ENCODE measurements at places on chromosomes 7 and 10.
A peak's percentile ranks its signal among the peaks of the same experiment; 100 is the strongest.

- no peak for DNase-seq
Observed at GRCh38 chr10:62380016-62380415, 5.8 kb downstream of the ZNF365 start.

- DNase-seq, result peak; percentile 79
Observed at GRCh38 chr7:26101361-26102151, 50.4 kb upstream of the NFE2L3 start.

DNA sequence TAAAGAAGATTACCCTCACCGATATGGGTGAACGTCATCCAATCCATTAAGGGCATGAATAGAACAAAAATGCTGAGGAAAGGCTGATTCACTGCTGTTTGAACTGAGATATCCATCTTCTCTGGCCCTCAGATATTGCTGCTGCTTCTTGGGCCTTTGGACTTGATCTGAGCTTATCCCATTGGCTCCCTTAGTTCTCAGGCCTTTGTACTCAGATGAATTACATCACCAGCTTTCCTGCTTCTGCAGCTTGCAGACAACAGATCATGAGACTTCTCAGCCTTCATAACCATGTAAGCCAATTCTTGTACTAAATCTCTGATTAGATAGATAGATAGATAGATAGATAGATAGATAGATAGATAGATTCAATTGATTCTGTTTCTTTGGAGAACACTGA, 40.2 kb downstream of the CYCS start:
- DNase-seq, result no peak

- DNase-seq, result peak; percentile 33
Observed at GRCh38 chr7:144738708-144739314, 97.0 kb downstream of the TPK1 start.

GRCh38 chr7:82018226-82018625, 248.4 kb upstream of the HGF start:
- DNase-seq, result no peak

DNA sequence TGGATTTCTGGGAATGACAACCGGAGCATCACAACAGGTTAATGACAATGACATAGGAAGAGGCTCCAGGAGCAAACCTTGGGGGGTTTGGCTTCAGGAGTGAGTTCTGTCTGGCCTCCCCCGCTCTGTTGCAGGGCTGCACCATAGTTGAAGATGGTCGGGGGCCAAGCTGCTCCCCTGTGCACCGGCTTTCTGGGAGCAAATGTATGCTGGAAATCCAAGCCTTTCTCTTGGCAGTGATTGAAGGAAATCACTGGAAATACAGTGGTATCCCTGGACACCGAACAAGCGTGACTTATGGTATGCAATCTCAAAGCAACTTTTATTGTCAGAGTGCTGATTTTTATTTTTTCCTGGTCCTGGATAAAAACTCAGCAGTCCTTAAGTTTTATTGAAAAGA, 251.9 kb upstream of the ZNF32 start:
- no peak for DNase-seq

DNA sequence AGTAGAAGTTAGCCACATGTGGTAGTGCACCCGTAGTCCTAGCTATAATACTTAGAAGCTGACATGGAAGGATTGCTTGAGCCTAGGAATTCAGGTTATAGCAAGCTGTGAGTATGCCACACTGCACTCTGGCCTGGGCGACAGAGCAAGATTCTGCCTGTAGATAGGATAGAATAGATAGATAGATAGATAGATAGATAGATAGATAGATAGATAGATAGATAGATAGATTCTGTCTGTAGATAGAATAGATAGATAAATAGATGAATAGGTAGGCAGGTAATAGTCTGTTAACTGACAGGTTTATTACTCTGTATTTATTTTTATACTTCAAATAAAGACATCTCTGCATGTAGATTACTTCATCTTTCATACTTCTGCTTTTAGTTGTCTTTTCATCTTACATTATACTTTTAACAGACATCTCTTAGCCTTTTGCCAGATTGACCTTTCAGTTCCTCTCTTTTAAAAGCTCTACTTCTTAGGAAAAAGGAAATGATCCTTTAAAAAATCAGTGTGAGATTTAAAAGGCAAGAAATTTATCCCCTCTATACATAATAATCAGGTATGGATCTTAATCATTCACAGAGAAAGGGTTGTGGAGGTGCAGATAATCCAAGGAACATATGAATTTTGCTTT, 31.8 kb downstream of the CCAR1 start:
- DNase-seq, result peak; percentile 91

DNA sequence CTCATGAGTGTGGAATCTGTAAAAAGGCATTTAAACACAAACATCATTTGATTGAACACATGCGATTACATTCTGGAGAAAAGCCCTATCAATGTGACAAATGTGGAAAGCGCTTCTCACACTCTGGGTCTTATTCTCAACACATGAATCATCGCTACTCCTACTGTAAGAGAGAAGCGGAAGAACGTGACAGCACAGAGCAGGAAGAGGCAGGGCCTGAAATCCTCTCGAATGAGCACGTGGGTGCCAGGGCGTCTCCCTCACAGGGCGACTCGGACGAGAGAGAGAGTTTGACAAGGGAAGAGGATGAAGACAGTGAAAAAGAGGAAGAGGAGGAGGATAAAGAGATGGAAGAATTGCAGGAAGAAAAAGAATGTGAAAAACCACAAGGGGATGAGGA, 207.7 kb downstream of the ZEB1 start:
- DNase-seq, result peak; percentile 90

GRCh38 chr10:29317027-29317420, 28.2 kb downstream of the LYZL1 start:
- DNase-seq, result peak; percentile 70

GRCh38 chr10:103104721-103105120, 88.4 kb downstream of the NT5C2 start:
- no peak for DNase-seq

DNA sequence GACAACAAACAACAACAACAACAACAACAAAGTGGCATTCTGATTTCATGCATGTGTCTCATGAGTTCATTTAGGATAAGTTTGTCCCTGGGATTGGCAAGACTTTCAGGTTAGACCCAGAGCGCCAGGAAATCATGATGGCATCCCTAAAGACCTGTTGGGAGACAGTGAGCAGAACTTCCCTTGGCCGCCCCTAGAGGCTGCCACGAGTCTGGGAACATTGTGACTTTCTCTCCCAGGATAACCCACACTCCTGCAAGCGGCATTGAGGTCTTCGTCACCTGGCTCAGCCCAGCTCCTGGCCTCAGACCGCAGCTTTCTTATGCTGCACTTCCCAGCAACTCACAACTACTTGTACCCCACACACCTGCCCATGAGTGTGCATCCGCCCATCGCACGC, 80.5 kb upstream of the RNF32 start:
- no peak for DNase-seq

DNA sequence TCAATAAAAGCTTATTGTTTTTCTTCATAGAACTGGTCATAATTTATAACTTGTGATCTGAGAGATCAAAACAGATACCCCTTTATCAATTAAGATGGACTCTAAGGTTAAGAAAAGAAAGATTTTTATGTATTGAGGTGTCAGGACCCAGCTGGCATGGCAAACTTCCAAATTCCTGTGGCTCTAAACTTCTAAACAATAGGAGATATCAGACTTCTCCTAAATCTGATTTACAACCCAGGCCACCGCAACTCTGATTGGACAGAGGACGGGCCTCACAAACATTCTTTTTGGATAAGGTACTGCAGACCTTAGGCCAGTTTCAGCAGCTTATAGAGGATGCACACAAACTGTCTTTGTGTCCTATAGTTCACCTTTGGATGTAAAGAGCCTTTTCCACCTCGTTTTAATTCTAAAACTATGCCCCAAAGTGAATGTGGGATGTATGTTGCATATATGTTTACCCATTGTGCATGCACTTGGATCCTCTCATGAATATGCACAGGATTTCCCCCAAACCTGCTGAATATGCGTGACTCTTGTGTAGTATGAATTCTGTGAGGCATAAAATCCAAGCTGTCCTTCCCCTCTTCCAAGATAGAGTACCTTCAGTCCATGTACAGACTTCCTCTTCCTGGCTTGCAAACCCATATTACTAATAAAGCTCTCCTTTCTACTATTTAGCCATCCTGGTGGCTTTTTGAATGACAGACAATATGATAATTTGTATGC, 69.0 kb downstream of the ELMO1 start:
- no peak for DNase-seq

GRCh38 chr7:149774237-149775175, 1.1 kb upstream of the ZNF467 start:
- no peak for DNase-seq

- peak; percentile 92 for DNase-seq
Observed at GRCh38 chr10:63068246-63068645, 64.9 kb upstream of the NRBF2 start.

- peak; percentile 32 for DNase-seq
Observed at GRCh38 chr10:110609605-110610004, 34.5 kb upstream of the RBM20 start.

DNA sequence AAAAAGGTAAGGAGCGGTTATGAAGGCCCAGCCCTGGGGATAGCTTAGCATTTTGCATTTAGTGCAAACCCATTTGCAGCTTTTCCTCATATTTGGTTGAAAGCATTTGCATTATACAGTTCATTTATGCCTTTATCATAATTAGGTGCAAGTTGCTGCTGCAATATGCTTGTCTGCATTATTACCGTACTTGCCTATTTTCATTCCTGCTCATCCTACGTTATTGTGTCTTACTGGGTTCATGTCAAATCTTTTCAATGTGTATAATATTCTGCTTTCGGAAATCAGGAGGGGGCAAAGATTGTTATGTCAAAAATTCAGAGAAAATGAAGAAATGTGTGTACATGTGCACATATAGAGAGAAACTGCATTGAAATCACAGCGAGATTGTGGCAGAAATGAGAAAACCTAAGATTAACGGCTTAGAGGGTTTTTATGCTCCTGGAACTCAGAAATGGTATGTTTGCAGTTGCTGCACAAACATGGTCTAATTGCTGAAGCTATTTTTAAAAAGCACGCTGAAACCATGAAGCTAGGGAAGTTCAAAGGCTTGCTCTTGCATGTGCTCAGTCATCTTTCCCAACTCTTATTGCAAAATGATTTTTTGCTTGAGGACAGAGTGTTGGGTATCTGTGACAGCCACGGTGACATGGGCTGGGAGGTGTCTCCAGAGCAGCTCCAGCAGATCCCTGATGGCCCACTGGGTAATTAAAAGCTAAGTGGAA, 613.2 kb downstream of the SDK1 start:
- DNase-seq, result peak; percentile 94

DNA sequence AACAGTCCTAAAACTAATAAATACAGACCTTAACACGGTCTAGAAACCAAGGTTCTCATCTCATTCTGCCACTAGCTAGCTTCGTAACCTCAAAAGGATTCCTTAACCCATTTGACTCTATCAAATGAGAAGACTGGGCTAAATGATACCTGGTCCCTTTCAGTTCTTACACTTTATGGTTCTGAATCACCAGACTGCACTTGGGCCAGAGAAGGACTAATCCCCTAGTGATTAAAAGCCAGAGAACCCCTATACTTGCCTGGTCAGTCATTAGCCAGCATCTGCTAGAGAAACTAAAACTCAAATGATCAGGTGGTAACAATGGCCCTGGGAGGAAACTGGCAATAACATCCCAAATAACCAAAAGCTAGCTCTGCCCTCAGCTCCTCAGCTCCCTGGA, 16.8 kb downstream of the TMEM243 start:
- no peak for DNase-seq

DNA sequence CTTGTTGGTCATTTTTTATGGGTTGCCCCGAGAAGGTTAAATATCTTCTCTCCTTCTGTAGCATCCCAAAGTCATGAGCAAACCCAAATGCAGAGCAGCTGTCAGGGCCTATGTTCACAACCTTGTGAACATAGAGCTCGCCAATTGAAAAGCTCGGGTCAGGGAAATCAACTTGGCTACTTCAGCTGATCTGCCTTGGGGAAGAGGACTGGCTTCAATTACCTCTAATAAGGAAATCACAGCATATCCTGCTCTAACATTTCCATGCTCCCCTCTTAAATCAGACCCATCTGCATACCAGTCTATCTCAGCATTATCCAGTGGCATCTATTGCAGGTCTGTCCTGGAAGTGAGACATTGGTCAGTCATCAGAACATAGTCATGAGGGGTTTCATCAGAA, 105.6 kb downstream of the ANKRD26 start:
- no peak for DNase-seq

DNA sequence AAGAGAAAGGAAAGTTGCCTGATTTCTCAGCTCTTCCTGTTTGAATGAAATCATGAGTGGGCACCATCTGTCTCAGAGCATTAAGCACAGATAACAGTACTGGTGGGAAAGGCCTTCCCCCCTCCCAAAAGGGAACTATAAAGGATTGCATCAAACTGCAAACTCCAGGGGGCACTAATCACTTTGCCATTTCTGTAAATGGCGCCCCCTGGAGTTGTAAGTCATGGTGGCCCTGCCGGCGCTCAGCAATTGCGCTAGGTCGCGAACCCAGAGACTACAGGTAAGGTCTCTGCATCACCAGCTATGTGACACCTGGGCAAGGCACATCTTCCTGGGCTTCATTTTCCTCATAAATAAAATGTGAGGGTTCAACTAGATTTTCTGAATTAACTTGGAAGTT, 11.1 kb downstream of the LRRC4 start:
- DNase-seq, result no peak

DNA sequence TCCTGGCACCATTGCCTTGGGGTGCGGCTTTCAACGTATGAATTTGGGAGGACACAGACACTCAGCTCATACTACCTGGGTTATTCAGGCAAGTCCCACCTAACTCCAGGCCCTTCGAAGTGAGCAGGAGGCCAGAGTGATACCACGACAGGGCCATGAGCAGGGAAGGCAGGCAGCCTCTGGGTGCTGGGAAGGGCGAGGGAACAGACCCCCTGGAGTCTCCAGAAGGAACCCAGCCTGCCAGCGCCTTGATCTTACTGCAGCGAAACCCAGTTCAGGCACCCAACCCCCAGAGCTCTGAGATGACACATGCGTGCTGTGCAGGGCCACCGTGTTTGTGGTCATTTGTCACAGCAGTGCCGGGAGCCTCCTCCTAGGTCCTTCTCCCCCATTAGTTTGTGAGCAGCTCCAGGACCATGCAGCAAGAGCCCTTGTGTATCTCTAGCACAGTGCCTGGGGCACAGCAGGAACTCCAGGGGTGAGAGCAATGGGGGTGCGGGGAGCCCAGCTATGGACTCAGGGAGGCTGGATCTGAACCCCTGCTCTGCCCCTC, 7.7 kb upstream of the INSIG1 start:
- DNase-seq, result peak; percentile 54

DNA sequence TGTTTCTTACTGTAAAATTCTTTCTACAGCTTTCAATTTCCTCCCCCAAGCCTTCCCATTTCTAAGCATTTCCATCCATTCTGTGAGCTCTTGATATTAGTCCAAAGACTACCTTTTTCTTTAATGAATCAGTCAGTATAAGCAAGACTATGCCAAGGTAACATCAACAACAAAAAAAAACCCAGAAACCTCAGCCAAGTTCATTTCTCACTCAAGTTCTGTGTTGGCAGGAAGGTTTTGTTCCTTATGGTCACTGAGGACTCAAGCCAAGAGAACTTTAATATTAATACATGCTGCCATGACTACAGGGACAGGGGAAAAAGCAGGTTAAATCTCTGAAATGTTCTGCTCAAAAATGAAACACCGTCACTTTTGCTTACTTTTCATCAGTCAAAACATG, 621.2 kb upstream of the NRP1 start:
- no peak for DNase-seq

Data from MV-4-11 (cell line).